ENCODE measurements at places on chromosomes 6 and 20. TPM values are rescaled to one million over a fixed set of nuclear protein-coding genes. Genes with fewer than 3 reads are reported as not detected.

MAP3K7 gene
- 14.7 TPM for total RNA-seq

DNA sequence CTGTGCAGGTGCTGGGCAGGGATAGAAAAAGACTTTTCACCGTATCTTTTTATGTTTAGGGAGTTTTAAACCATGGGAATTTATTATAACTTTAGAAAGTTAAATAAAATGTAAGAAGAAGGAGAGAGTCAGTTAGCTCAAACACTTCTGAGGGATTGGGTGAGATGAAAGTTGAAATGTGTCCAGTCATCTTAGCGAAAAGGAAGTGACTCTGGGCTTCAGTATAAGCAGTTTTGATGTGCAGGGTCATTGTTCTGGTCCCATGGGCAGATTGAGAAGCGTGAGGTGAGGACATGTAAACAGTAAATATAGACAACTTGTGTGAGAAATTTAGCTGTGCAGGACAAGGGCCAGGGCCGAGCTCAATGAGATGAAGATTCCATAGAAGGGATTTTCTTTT is 66.9 kb downstream of the TOX2 start:
- DNase-seq: no peak

ENPP4 gene
- total RNA-seq: 18.3 TPM

GPX5 gene
- not detected for total RNA-seq

- DNase-seq: no peak
These were observed 52.4 kb upstream of the EDN3 start for GRCh38 chr20:59247731-59248684.

GRCh38 chr6:41723530-41724227 is 11.7 kb downstream of the TFEB start:
- DNase-seq: peak; percentile 90

DNA sequence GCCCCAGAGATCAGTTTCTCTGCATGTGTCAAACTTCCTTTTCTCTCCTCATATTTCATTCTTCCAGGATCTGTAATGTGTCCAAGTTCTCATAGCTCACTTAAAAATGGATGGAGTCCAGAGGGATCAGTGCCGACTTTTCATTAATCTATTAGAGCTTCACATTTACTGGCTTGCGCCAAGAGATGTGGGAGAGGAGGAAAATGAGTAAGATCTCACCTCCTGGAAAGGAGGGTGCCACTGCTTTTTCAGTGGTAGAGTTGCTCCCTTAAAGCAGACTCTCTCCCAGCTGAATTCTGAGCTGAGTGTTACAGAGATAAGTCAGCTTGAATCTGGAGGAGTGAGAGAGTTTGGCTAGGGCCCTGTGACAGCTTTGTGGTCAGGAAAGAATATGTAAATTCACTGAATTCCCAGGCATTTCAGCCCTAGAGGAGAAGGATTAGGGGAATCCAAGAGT is 175.9 kb downstream of the SOX4 start:
- no peak for DNase-seq

DNA sequence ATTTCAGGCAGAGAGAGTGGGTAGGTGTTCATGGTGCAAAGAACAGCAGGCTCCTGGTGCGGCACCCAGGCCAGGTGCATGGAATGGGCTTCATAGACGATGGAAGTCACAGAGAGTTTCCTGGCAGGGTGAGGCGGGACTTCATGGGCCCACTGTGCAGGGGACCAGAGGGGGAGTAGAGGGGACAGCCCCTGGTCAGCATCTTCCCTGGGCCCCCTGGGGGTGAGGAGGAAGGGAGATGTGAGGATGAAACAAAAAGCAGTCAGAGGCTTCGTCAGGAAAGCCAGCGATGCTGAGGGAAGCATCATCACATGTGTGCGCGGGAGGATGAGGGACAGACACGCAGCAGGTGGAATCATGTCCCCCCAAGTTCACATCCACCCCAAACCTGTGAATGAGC is 2.4 kb upstream of the THBS2 start:
- no peak for DNase-seq

- DNase-seq: no peak
These were observed 9.4 kb downstream of the HSF2 start for GRCh38 chr6:122408702-122409458.

DNA sequence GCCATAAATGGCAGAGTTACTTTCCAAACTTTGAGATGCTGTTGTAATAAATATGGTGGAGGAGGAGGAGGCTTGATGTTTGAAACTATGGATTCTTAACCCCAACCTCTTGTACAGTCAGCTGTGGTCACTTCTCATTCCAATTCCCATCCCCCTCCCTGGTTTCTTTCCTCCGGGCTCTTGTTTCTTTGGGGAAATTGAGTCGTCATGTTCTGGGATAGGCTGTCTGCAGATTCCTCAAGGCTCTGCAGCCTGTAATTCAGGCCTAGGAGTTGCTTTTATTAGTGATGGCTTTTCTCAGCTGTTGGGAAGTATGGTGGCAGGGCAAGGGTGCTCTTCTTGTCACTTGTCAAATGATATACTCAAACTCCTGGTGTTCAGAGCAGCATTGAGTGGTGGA is 2.6 kb downstream of the PTK7 start:
- no peak for DNase-seq

GRCh38 chr6:9620263-9620662 is 794.6 kb downstream of the TFAP2A start:
- no peak for DNase-seq

DNA sequence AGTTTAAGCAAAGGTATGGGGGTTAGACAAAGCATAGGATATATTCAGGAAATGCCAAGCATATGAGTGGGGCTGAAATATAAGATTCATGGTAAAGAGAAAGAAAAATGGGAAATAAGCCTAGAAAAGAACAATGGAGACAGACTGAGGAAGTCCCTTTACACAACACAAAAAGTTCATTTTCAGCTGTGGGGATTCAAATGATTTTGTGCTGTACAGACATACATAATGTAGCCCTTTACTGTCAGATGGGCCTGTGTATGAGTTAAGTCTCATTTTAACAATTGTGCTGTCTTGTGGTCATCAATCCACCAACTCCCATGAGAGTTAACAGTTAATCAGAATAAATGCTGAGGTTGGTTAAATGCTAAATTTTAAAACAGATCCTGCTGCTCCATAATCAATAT is 37.2 kb downstream of the REV3L start:
- DNase-seq: no peak

GRCh38 chr20:41204304-41205265 is 67.2 kb downstream of the PLCG1 start:
- no peak for DNase-seq

NKAIN4 gene
- total RNA-seq: not detected

DNA sequence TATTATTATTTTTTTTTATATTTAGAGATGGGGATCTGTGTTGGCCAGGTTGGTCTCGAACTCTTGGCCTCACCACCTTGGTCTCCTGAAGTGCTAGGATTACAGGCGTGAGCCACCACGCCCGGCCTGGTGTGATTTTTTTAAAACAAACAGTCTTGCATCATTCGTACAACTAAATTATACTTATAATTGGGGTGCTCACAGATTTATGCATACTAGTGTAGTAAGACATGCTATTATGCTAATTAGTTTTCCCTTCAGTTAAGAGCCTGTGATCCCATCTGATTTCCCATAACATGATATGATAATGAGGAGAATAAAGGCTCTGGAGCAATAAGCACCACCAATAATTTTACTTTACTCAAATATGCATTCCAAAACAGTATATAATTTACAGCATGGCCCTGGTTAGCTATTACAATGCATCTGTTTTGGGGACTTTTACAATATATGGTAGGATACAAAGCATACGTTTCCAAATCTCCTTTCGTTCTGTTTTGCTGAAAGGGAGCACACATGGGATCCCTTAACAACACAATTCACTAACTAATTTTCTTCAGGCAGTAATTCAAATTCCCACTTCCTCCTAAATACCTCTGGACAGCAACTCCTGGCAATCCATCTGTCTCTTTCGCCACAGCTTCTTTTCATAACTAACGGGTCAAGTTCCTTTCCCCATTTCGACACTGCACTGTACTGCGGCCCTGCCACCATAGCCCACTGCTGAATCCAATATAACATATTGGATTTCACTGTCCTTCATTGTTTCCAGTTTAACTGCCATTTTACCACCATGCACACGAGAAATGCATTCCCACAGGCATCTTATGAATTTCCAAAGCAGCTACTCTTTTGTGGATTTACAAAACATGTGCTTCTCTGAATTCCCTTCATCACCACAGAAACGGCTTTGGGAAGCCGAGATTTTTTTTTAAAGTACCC is 1.7 kb downstream of the NUDT3 start:
- DNase-seq: no peak

GRCh38 chr20:34848597-34848996 is 23.1 kb upstream of the NCOA6 start:
- no peak for DNase-seq

PTCHD4 gene
- 0.81 TPM for total RNA-seq

DNA sequence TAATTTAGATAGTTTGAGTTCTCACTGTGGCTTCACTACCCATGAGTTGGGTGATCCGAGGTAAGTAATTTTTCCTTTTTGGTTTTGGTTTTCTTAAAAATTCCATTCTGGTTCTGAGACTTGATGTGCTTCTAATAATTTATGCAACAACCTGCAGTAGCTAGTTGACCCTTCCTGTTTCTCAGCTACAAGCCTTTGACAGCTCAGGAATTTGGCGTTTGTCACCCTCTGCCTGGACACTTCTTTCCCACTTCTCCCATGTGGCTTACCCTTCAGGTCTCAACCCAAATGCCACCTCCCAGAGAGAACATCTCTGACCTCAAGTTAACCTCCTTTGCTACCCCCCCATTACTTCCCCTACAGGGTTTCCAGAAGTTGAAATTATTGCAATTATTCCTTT is 49.7 kb upstream of the TSHZ2 start:
- DNase-seq: no peak

DNA sequence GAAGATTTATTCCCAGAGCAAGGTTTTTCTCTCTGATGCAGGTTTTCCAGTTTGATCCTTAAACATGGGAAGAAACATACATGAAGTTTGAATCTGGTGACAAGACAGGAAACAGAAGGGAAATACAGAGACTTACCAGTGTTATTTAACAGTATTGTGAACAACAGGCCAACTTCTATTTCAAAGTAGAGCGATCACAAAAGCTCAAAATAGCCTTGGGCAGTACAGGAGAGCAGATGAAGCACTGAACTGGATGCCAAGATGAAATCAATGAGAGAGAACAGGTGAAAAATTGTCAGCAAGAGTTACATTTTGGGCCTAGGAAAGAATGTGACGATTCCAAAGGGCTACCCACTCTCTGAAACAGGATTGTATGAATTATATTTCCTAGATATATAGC is 114.8 kb upstream of the PTPRK start:
- DNase-seq: no peak

VARS1 gene
- 22.1 TPM for total RNA-seq

KCNB1 gene
- 1.1 TPM for total RNA-seq

SLC4A11 gene
- total RNA-seq: 0.16 TPM

DNA sequence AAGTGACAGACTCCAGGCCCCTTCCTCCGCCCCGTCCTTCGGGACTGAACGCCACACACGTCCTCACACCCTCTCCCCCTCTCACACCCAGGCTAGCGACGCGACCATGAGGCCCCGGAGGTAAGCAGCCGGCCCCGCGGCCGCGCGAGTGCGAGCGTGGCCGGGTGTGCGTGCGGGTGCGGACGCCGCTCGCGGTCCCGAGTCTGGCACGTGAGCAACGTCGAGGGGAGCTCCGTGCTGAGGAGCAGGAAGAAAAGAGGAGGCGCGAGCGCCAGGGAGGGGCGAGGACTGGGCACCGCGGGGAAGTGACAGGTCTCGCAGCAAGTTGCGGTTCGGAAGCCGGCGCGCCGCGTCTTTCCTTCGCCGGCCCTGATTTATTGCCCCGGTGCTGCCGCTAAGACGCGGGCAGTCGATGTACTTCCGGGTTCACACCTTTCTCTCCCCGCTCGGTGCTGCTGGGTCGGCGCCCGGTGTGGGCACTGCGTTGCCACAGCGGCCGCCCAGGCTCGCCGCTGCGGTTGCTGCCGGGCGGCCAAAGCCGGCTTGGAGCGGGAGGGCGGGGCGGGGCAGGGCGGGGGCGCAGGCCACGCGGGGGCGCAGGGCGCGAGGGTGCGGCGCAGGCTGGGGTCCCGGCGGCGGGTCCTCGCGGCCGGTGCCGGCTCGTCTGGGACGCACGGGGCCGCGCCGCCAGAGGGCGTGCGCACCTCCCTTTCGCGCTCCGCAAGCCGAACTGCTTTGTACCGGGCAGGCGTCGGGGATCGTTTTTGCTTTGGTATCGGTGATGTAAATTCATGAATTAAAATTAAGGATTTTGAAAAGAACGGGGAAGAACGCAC is 15.8 kb upstream of the LIN28B start:
- DNase-seq: peak; percentile 51

DNA sequence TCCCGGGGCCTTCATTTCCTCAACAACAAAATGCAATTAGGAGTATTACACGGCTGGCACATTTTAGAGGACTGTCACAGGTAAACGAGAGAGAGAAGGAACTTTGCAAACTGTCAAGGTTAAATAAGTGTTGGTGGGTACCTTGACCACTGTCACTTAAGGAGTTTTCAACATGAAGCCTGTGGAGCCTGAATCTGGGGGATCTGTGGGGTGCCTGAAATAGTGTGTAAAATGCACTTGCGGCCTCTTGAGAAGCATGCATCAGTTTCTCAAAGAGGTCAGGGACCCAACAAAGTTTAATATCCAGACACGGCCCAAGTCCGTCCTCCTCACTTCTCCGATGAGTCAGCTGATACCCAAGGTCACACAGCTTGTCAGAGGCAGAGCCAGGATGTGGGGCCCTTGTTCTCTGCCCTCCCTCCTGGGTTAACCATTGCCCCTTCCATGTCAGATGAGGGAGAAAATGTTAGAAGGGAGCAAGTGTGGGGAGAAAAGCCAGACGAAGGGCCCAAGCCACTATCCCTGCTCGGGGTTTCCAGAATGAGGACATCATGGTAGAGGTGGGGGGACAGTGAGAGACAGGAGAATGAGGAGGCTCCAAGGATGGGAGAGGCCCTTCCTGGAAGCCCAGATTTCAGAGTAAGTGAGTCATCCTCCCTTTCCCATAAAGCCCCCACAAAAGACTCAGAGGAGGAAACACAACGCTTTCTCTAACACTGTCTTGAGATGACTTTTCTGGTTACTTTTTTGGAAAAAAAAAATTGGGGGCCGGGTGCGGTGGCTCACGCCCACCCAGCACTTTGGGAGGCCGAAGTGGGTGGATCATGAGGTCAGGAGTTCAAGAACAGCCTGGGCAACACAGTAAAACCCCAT is 42.2 kb downstream of the C6orf132 start:
- no peak for DNase-seq

- DNase-seq: no peak
These were observed 57.8 kb downstream of the ATP9A start for GRCh38 chr20:51710361-51710894.

- no peak for DNase-seq
These were observed 25.0 kb upstream of the TXLNB start for GRCh38 chr6:139316622-139317317.

DNA sequence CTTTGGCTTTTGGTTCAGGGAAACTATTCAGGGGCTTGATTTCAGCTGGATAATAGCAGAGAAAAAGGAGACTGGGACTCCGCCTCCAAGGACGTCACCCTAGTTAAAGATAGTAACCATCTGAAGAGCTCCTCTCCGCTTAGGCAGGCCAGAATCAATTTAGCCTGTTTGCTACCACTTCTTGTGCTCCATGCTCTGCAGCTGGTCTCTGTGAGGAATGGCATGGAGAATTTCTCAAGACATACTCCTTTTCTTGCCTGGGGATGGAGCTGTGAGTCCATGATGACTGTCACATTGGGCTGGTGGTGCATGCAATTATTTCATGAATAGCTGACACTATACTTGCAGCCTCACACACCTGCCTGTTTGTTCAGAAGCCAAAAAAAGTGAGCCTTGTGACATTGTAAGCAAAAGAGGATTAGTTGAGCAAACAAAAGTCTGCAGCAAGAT is 61.4 kb downstream of the TXLNB start:
- DNase-seq: no peak

SCGN gene
- 1.2 TPM for total RNA-seq
